ENCODE measurements at places on chromosomes 3 and 15.

DNA sequence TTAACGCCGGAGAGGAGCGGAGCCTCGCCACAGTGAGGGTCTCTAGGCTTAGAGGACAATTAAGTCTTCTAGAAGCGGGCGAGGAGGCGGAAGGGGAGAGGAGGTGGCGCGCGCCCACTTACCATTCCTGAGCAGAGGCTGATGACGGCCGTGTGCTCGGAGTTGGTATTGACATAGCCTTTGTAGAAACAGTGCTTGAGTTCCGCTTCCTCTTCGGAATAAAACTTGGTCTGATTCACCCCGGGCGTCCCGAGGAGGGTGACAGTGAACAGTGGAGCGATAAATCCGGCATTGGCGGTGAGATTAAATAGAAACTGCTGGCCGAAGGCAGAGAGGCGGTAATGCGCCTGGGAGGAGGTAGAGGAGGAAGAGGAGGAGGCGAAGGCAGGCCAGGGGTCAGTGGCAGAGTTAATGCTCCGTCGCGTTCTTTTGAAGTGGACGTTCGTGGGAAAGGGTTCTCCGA is 1.3 kb downstream of the ADAMTS9 start:
- no peak for DNase-seq

DNA sequence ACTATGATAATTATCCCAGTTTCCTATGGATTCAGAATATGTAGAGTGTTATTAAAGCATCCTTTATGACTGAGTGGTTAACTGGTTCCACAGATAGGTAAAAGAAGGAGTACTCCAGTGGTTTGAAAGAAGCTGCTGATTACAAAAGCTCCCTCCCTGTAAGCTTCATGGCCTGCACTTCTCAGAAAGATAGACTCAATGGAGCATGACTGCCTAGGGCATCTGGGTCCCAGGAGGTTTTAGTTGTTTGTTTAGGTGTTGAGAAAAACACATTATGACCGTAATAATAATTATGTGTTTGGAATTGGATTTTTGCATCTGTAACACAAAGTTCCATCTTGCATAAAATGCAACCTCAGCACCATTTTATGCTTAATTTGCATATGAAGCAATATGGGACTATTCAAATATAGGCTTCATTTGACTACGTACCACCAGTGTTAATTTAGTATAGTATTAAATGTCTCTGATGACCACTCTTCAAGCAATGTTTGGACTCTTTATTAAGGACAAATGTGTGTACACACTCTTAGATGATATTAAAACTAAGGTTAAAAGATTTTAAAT is 121.1 kb downstream of the ROBO2 start:
- no peak for DNase-seq

- no peak for DNase-seq
Observed at GRCh38 chr15:75822685-75823278, 20.5 kb upstream of the UBE2Q2 start.

DNA sequence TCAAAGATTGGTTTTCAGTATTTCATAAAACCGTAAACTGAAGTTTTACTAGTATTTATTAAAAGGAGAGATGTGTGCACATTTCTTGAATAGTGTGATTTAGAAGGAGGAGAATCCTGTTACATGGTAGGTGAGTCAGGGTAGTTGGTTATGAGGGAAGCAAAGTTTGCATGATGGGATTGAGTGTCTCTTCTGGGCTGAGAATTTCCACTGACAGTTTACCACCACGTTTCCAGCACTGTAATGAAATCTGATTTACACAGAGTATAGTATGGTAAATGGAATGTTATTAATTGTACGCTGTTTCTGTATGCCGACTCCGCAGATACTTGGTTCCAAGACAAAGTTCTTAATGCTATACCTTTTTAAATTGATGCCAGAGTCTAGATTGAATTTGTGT is 1.6 kb downstream of the NECTIN3 start:
- no peak for DNase-seq

- no peak for DNase-seq
Observed at GRCh38 chr3:50599716-50600118, 11.9 kb downstream of the CISH start.

DNA sequence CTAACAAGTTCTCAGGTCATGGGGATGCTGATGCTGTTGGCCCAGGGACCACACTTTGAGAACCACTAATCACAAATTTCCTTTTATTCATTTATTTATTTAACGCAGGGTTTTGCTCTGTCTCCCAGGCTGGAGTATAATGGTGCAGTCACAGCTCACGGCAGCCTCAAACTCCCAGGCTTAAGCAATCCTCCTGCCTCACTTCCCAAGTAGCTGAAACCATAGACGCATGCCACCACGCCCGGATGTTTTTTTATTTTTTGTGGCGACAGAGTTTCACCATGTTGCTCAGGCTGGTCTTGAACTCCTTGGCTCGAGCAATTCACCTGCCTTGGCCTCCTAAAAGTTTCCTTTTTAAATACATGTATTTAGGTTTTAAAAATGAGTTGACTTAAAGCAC is 20.7 kb upstream of the ISLR2 start:
- no peak for DNase-seq

GRCh38 chr15:96583671-96584070 is 253.2 kb downstream of the NR2F2 start:
- no peak for DNase-seq

Measured in ovary (tissue), 10 donors.